ENCODE measurements at places on chromosomes 2 and 18.

DNA sequence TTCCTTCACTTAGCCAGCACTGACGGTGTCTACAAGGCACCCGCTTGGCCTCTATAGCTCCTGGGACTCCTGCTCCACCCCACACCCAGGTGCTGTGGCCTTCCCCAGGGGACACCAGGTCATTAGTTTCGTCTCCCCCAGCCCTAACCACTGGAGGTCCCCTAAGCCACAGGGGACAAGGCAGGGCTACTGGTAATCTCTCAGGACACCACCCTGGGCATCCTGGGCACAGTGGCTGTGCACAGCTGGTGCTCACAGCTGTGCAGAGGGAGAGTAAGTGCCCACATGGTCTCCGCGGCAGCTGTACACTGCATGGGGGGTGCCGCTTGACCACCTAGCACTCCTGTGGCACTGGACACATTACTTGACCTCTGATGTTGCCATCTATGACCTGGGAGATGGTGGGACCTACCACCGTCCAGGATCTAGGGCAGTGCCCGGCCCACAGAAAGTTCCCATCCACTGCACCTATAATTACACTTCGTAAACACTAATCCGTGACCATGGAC is 134.0 kb downstream of the HDAC4 start:
- no peak for DNase-seq

- DNase-seq: no peak
These were observed 391.7 kb downstream of the TNS1 start for GRCh38 chr2:217611056-217611455.

DNA sequence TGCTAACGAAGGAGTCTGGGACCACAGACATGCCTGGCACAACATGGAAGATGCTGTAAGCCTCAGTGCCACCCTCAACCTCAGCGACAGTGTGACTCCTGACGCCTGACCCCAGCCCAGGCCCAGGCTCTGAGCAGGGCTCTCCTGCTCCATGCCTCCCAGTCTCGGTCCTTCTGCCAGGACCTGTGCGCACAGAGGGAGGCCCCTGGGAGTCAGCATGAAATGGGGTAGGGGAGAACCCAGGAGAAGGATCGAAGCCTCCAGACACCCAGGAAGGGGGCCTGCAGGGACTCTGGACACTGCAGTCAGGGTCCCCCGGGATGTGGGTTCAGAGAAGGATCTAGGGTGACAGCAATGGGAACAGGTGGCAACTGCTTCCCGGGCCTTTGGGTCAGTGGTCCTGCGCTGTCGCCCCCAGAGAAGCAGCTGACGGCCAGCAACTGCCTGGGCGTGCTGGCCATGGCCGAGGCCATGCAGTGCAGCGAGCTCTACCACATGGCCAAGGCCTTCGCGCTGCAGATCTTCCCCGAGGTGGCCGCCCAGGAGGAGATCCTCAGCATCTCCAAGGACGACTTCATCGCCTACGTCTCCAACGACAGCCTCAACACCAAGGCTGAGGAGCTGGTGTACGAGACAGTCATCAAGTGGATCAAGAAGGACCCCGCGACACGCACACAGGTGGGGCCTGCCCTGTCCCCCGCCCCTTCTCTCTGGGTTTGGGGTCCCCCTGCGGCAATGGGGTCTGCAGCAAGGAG is 233.9 kb downstream of the ATAD2B start:
- no peak for DNase-seq

DNA sequence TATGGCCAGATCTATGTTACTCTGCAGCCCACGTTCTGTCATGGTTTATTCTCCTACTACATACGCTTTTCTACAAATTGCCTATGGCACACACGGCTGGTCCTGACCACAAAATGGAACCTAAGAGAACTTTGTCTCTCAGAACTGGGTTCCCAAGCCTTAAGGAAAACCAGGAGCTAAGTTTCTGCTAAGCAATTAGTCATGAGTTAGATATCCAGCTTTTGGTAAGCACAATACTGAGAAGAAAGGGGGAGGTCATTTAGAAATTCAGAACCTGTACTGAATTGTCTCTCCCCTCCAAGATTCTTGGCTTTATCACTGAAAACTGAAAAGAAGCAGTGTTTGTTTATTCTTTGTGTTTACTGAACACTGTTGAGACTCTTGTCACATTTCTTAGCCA is 283.5 kb upstream of the TANK start:
- DNase-seq: no peak

DNA sequence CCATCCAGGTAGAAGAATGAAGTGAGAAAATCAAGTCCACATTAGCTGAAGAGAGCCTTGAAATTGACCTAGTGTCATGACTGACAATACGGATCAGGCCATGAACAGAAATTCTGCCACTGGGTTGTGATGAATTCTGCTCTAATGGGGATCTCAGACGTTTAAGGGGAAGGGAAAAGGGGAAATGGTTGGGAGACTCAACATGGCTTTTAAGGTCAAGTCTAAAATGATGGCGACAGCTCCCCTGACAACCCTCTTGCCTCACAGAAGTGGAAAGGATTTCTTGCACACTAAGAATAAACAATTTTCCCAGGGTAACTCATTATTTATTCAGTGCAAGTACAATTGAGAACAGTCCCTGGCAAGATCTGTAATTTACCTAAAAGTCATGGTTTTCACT is 302.5 kb upstream of the ACVR2A start:
- DNase-seq: no peak

DNA sequence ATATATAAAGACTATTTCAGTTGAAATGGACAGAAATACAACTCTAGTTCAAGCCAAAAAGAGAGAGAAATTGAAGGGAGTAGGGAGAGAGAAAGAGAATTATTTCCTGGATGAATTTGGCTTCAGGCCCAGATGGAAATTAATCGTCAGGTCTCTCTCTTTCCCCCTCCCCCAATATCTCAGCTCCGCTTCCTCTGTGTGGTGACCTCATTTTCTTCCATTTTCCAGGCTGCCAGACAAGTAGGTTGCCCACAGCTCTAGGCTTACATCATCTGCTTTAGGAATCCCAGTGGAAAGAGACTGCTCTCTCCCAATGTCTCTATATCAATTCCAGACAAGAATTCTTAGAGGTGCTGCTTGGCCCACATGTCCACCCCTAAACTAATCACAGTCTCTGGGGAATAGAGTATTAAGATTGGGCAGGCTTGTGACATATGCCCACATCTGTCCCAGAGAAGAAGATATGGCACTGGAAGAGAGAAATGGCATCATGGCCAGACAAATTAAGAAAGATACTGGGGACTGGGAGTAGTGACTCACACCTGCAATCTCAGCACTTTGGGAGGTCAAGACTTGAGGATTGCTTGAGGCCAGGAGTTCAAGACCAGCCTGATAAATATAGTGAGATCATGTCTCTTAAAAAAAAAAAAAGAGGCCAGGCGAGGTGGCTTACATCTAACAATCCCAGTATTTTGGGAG is 37.2 kb upstream of the CFAP36 start:
- DNase-seq: no peak

DNA sequence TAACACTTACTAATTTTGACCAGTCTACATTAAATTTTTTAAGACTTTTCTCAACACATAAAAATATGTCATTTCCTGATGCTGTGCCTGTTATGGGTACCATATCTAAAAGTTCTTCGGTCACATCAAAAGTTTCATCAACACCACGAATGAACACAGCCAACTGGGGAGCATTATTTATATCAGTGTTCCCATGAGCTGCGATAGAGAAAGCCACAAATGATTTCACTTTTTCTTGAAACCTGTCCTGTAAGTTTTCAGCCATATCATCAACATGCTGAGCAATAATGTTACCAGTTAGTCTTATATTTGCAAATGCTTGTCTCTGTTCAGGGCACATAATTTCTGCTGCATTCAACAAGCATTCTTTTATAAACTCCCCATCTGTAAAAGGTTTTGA is 30.4 kb upstream of the NCL start:
- DNase-seq: no peak

DNA sequence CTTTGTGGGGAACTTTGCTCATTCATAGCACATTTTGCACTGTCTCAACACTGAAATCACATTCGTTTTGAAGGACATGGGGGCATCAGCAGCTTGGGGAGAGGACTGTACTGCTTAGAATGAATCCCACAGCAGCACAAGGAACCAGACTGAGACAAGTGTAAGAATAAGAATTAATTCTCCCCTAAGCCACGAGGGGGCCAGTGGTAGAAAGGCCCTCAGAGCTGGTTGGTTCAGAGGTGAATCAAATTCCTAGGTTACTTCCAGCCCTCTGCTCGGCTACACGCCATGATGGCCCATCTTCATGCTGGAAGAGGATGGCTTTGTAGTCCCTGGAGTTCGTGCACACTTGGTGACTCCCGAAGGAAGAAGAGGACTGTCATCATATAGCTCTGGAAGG is 12.0 kb upstream of the MC5R start:
- no peak for DNase-seq

DNA sequence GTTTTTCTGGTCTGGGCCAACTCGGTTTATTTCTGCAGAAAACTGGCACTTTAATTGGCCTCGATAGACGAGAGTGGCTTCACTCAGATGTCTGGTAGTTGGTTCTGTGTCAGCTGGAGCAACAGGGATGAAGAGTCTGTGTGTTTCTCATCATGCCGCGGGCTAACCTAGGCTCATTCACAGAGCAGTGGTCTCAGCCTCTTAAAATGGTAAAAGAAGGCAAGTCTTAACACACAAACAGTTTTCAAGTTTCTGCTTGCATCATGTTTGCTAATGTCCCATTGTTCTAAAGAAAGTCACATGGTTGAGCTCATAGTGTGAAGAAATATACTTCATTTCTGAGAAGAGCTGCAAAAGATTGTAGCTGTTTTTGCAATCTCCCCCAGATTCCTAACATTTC is 37.5 kb upstream of the ANXA4 start:
- DNase-seq: no peak

GRCh38 chr2:68698567-68699377 is 35.8 kb upstream of the ARHGAP25 start:
- DNase-seq: no peak

DNA sequence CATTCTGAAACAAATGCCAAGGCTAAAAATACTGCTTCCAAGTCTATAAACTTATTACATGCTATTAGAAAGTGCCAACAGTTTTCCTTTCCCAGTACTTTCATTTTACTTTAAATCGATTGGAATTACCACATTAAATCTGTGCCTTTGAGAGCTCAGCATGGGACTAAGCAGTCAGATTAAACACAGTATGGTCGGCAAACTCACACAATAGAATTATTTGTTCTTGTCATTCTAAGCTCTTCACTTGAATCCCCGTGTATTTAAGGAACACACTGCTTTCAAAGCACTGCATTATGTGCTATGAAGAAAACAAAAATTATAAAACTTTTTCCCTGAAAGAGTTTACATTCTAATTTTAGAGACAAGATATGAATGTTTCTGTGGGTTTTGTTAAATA is 444.4 kb upstream of the SLC39A10 start:
- DNase-seq: no peak

DNA sequence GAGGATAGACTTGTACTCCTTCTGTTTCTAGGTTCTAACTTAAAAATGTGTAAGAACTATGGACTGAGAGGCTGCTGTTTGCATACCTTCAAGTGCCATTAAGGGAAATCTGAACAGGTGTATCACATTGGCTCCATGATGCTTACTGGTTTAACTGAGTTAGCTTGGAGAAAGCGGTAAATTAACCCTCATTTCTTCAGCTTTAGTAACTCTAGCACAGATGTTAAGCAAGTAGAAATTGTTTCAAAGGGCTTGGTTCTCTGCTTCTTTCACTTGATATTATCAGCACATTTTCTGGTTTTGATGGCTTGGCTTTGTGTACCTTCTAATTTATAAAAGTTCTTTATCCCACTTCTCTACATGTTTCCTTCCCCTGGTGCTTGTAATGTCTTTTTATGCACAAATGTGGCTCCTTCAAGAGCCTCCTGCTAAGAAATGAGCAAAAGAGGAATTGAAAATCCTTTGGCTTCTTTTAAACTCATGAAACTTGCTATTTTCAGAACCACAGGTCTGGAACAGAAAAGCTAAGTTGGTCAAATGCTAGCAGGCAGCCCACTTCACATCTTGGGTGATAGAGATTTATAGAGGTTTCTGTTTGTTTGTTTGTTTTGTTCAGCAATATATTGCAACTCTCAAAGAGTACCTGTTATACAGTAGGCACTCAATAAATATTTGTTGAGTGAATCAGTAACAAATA is 249.9 kb upstream of the THUMPD2 start:
- DNase-seq: no peak

- no peak for DNase-seq
These were observed 1039.0 kb downstream of the SOCS6 start for GRCh38 chr18:71327850-71328249.

DNA sequence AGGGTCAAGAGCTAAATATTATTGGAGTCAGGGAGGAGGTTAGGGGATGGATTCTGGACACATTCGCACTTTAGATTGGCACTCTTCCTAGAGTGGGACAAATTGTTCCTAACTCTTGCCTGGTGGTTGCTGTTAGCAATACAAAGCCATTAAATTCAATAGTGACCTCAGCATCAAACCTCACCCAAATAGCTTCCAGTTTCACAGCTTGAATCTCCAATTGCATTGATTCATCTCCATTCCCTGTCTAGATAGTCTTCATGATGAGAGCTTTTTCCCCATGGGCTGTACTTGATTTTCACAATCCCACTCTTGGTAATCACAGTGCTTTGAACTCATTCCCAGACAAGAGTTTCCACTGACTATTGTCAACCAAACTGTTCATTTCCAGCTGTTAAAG is 585.9 kb upstream of the SYT4 start:
- no peak for DNase-seq

DNA sequence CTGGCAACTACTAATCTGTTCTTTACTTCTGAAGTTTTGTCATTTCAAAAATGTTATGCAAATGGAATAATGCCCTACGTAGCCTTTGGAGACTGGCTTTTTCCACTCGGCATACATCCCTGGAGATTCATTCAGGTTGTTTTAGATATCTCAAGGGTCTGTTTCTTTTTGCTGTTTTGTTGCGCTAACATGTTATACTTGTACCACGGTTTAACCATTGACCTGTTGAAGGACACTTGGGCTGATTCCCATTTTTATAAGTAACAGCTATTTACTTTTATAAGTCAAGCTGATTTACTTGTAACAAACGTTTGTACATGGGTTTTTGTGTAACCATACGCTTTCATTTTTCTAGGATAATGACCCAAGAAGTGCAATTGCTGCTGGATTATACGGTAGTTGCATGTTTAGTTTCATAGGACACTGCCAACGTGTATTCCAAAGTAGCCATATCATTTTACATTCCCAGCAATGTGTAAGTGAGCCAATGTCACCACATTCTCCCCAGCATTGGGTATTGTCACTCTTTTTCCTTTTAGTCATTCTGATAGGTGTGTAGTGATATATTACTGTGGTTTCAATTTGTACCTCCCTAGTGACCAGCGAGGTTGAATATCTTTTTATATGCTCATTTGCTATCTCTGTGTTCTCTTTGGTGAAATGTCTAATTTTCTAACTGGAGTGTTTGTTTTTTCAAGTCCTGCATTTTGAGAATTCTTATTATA is 36.5 kb upstream of the STAT4 start:
- no peak for DNase-seq

DNA sequence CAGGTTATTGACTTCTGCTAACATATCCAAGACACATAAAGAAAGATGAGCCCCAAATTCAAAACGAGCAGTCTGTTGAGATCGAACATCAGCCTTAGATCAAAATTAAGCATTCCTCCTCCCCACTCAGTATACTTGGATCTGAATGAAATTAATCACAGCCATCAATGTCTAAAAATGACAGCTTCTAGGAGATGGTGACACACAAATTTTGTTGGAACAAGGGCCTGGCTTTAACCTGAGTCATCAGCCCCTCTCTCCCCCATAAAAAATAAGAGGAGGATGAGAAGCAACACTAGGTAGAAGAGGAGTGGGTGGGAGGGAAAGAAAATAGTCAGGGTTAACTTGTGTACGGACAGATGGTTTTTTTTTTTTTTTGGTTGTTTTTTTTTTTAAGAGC is 223.1 kb downstream of the EXOC6B start:
- DNase-seq: no peak

Data from activated T-helper 1 cell treated with anti-CD3 and anti-CD28 coated beads, Interleukin-2, amount 50 U/mL, for 16 hours (primary cell).